ENCODE measurements at places on chromosomes 3 and 15.

- DNase-seq = no peak
Measured at GRCh38 chr3:29079358-29079757, 201.5 kb upstream of the RBMS3 start.

- DNase-seq = peak; percentile 52
Measured at GRCh38 chr15:58966698-58967097, 20.8 kb upstream of the RNF111 start.

DNA sequence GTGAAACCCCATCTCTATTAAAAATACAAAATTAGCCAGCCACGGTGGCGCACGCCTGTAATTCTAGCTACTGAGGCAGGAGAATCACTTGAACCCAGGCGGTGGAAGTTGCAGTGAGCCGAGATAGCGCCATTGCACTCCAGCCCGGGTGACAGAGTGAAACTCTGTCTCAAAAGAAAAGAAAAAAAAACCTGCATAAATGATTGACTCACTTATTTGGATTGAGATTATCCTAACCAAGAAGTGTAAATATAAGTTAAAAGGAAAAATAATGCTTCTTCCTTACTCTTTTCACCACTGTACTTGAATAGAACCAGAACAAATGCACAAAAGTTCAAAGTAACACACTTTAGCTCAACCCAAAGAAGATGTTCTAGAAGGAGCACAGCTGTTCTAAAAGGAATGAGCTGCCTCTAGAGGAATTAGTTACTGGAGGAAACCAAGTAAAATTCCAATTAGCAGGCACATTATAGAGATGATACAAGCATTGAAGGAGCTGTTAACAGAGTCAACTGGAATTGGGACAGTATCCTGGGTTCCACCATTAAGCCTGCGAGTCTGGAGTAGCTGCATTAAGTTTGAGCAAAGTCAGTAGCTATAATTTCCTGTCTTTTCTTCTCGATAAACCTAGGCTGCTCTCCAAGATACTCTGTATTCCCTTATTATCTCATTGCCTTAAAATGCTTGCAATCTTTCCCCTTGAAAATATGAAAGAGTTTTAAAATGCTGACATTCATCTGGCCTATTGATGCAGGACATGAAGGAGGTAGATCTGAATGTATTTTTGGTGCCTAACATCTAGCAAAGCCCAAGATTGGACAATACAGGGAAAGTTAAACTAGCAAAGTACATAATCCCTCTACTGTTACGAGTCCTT is 9.5 kb downstream of the MTHFS start:
- DNase-seq = peak; percentile 25

GRCh38 chr15:63089260-63090043 is 32.2 kb upstream of the LACTB start:
- DNase-seq = peak; percentile 94

DNA sequence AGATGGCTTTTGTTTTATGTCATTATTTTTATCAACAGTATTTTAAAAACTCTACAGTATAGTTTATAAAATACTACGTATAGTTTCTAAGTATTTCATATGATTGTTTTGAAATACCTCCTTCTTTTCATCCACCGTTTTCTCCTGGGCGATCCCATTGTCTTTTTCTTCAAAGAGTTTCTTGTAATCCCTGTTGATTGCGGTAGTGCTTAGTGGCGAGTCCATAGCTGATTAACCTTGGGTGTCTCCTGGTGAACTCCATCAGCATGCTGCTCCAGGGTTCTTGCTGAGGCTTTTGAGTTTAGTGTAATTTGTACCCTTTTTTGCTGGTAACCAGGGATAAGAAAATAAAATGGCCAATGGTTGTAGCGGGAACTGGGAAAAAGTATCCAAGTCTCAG is 3.6 kb downstream of the PIAS1 start:
- DNase-seq = no peak

- DNase-seq = no peak
Measured at GRCh38 chr15:48076454-48076853, 44.3 kb upstream of the SLC24A5 start.

GRCh38 chr15:31495281-31495680 is 168.6 kb downstream of the KLF13 start:
- no peak for DNase-seq

GRCh38 chr3:61724801-61725200 is 163.4 kb downstream of the PTPRG start:
- DNase-seq = no peak

Measured in astrocyte (in vitro differentiated cells and primary cell).